Heart right ventricle (tissue), 16 donors: ENCODE measurements at places on chromosomes 5 and 9. TPM values are rescaled to one million over a fixed set of nuclear protein-coding genes. Genes with fewer than 3 reads are reported as not detected.

- no peak for DNase-seq
These were observed 279.1 kb downstream of the ARRDC3 start for GRCh38 chr5:91104062-91104448.

The LCN6 gene
- total RNA-seq = 4.1 TPM

DNA sequence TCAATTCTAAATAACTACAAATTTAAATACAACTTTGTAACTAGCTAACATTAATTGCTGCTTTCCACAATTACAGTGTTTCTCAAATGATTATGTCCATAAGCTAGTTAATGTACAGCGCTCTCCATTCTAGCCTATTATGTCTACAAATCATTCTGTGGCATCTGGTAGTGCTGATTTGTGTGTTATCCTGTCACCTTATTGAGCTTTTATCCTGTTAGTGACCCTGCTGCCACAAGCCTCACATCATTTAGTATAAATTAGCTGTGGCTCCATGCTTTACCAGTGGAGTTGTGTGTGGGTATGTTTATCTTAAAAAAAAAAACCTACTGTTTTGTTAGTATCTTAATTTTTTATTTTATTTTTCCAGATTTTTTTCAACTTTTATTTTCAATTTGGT is 112.6 kb upstream of the PJA2 start:
- DNase-seq = no peak

GRCh38 chr9:109520475-109521132 is 22.5 kb upstream of the PTPN3 start:
- no peak for DNase-seq

DNA sequence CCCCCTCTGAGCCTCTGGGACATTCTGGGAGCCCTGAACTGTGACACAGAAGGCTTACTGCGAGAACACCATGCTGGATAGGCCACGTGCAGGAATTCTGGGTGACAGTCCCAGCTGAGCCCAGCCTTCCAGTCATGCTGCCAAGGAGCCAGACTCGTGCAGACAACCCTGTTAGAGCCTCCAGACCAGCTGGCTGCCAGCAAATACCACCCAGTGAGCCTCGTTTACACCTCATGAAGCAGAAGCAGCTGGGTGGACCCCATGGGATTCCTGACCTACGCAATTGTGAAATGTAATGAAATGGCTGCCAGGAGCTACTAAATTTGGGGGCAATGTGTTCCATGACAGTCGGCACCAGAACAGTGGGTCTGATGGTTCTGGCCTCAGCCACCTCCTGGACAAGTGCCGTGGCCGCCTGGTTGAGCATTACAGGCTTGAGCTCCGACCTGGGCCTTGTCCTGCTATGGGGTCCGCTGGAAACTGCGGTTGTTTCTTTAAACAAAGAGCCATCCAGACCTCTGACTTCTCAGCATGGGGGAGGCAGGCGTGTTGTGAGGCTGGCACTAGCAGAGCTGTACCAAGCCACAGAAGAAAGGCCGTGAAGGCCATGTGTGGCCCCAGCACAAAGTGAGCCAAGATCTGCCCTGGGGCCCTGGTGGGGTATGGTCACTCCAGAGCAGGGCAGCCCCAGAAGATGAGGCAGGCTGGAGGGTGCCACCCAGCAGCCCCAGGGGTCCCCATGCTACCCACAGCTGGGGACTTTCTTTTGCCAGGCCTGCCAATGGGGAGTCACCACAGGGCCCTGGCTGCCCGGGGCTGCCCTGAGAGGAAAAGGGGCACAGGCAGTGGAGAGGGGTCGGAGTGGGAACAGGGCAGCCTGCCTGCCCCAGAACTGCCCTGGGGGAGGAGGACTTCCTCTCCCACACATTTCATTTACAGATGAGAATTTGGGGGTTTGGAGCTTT is 19.3 kb upstream of the RXRA start:
- DNase-seq = peak; percentile 8
